ENCODE measurements at places on chromosomes 4 and X.

DNA sequence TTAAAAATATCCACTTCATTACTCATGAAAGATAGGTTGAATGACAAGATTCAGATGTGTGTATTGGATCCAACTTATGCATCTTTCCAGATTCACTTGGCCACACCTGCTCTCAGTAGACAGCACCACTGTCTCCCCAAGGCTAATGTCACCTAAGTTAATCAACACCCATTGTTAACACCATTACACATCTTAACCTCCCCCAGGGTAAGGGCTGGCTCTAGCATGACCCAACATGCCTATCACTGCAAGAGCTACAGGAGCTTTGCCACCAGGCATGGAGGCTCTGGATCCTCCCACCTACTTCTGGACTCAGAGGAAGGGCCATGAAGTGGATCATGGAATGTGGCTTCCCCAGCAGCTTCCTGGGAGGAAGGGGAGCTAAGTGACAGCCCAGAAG, 32.8 kb upstream of the LSM6 start:
- DNase-seq: no peak

DNA sequence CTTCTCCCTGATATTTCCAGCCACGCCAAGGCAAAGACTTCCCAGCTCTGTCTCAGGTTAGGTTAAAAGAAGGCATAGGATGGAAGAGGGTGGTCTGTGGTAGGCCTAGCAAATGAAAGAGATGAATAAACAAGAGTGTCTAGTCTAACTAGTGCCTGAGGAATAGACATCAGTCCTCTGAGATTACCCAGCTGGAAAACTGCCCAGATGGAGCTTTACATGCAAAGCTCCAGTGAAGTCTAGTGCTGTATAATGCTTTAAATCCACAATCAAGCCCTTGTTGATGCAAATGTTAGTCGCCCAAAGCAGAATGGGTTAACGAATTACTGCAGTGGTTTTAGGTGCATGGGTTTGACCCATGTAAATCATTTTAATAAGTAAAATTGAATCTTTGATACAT, 24.8 kb upstream of the GUCY1B1 start:
- DNase-seq: no peak

DNA sequence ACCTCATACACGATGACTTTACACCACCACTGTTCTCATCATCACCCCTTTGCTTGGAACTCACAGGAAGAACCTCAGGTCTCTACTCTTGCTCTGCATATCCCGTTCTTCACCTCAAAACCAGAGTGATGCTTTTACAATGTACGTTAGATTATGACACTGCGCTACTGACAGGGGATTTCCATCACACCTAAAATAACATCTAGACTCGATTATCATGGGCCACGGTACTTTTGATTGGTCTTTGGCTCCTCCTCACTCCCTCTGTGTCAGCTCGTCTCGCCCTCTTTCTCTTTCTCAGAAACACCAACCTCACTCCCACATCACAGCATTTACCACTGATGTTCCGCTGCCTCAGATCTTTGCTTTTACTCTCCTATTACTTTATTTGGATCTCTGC, 172.4 kb downstream of the TLL1 start:
- no peak for DNase-seq

- DNase-seq: no peak
Observed at GRCh38 chrX:69173906-69174305, 8.7 kb upstream of the PJA1 start.

GRCh38 chr4:151811403-151811802, 50.6 kb upstream of the GATB start:
- DNase-seq: no peak

DNA sequence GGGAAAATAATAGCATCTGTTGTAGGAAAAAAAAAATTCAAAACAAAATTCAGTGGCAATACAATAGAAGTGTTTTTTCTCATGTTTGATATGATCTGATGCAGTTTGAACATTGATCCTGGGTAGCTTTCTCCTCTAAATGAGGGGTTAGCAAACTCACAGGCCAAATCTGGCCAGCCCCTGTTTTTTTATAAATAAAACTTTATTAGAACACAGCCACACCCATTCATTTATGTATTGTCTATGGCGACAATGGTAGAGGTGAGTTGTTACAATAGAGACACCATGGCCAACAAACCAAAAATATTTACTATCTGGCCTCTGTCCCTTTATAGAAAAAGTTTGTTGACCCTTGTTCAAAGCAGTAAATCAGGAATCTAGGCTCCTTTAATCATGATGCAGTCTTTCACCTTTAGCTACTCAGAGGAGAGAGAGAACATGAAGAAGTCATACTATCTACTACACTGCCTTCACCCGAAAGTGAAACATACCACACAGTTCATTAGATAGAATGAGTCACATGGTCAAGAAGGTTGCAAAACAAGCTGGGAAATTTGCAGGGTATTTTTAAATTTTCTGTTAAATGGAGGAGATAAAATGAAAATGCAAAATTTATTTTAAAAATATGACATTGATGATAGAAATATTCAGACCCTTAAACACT, 186.6 kb upstream of the MAOA start:
- no peak for DNase-seq

GRCh38 chr4:75723163-75724065, 963 bp upstream of the USO1 start:
- no peak for DNase-seq

All from CD4-positive, alpha-beta T cell treated with Interleukin-6 at 100 ng/mL for 8 hours (primary cell).